ENCODE measurements at places on chromosomes 2 and 18. TPM values are rescaled to one million over a fixed set of nuclear protein-coding genes. Genes with fewer than 3 reads are reported as not detected.

- DNase-seq, result peak; percentile 41
These were observed 759.4 kb downstream of the ADCYAP1 start for GRCh38 chr18:1663879-1664705.

DNA sequence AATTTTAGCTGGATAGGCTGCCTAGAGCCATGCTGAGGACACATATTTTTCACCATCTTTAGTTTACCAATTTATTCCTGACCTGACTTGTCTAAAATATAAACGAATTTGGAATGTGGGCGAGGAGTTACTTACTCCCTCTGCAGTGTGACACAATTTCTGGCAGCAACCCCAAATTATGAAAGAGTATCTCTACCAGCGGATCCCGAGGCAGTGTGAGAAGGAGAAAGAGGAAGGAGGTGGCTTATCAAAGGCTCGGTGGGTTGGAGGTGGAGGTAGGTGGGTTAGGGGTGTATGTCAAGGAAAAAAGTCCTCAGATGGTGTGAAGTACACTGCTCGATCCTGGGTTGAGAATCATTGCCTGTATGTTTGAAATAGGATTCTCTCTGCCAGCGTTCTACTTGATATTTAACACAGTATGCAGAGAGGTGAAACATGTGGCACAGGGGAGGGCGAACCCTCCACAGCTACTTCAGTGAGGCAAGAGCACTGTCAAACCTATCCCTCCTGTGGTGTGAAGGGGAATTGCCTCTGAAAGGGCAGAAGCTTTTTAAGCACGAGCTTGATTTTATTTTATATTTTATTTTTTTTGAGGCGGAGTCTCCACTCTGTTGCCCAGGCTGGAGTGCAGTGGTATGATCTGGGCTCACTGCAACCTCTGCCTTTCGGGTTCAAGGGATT is 76.0 kb downstream of the RFTN2 start:
- no peak for DNase-seq

Gene IGFBP5
- total RNA-seq, result 0.08 TPM

- no peak for DNase-seq
These were observed 149.9 kb upstream of the TTC39C start for GRCh38 chr18:23864624-23865023.

Gene CXCR1
- 0.19 TPM for total RNA-seq

Measured in activated naive CD8-positive, alpha-beta T cell treated with anti-CD3 and anti-CD28 coated beads, Interleukin-2, amount 10 ng/mL, durations not matched to agents 7 days and 5 days (primary cell).